ENCODE measurements at places on chromosomes 1 and 21. TPM values are rescaled to one million over a fixed set of nuclear protein-coding genes. Genes with fewer than 3 reads are reported as not detected.

TCHHL1 gene
- not detected for polyA plus RNA-seq

GREM2 gene
- 0.94 TPM for polyA plus RNA-seq

CSF3R gene
- polyA plus RNA-seq, result not detected

CELA2A gene
- polyA plus RNA-seq, result not detected

LRRC3 gene
- 2.3 TPM for polyA plus RNA-seq

PDZK1IP1 gene
- polyA plus RNA-seq, result not detected

CHI3L2 gene
- 0.97 TPM for polyA plus RNA-seq

OR2L2 gene
- 0.03 TPM for polyA plus RNA-seq

PGD gene
- 76.2 TPM for polyA plus RNA-seq

SYPL2 gene
- polyA plus RNA-seq, result 0.03 TPM

COPA gene
- 122 TPM for polyA plus RNA-seq

THRAP3 gene
- polyA plus RNA-seq, result 33.7 TPM

VPS45 gene
- polyA plus RNA-seq, result 31.5 TPM

SPRR2B gene
- not detected for polyA plus RNA-seq

GPR157 gene
- 2.1 TPM for polyA plus RNA-seq

DMRTA2 gene
- not detected for polyA plus RNA-seq

RNU1-4 gene
- polyA plus RNA-seq, result not detected

F13B gene
- not detected for polyA plus RNA-seq

KCNJ15 gene
- 0.02 TPM for polyA plus RNA-seq

All from SK-N-SH (cell line).